ENCODE measurements at places on chromosomes 6 and 20.

GRCh38 chr6:155130161-155130853 is 133.5 kb upstream of the CLDN20 start:
- no peak for DNase-seq

DNA sequence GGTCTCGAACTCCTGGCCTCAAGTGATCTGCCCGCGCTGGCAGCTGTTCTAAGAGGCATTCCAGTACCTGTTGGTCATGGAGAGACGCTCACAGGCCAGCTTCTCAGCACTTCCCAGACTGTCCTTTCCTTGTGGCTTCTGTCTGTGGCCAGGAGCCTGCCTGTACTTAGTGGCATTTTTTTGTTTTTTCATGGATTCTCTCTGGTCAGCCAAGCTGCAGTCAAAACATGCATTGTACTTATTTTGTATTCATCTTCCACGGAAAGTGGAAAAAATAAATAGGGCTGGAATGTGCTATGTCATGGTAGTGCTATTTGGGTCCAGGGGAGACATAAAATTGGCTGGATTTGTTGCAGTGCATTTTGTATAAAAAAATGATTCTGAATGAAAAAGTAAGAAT is 29.1 kb downstream of the ZDHHC14 start:
- DNase-seq: no peak

- no peak for DNase-seq
These were observed 98.0 kb downstream of the EYA2 start for GRCh38 chr20:46992640-46993035.

- no peak for DNase-seq
These were observed 213.1 kb upstream of the STXBP5 start for GRCh38 chr6:146990821-146991798.

DNA sequence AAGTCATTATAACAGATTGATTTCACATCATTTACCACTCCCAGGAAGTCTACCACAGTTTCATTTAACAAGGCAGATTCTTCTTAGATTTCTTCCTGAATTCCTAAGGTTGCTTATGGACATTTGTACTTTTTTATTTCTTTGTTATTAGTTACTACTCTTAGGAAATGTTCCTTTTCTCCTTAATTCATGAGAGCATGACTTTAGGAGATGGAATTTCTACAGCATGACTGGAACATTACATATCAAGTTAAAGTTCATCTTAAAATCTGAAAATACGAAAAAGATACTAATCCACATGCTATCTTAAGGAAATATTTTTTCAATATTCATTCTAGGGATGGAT is 22.3 kb downstream of the CNKSR3 start:
- no peak for DNase-seq

- DNase-seq: no peak
These were observed 239.8 kb downstream of the PTPRT start for GRCh38 chr20:42949950-42950349.

DNA sequence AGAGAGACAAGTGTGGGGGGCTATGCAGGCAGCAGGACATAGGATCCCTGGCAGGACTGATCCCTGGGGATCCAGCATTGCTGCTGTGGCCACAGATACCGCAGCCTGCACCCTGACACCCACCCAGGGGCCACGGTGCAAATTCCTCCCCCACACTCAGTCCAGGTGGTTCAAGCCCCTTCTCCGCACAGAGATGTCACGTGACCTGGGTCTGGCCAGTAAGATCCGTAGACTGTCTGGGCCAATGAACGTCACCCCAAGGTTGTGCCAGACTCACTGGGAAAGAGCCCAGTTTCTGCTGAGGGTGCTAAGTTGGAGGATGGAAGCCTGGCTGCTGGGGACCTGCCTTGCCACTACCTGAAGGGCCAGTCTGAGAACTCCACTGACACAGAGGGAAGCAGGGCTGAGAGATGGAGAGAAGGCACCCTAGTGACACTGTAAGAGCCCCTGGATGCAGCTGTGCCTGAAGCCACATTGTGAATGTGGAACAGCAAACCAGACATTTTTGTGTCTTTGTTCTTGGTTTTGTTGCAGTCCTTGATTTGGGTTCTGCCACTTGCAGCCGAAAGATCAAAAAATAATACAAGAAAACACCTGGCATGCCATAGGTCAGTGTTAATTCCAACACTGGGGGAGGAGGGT is 228.6 kb downstream of the PREX1 start:
- DNase-seq: no peak

DNA sequence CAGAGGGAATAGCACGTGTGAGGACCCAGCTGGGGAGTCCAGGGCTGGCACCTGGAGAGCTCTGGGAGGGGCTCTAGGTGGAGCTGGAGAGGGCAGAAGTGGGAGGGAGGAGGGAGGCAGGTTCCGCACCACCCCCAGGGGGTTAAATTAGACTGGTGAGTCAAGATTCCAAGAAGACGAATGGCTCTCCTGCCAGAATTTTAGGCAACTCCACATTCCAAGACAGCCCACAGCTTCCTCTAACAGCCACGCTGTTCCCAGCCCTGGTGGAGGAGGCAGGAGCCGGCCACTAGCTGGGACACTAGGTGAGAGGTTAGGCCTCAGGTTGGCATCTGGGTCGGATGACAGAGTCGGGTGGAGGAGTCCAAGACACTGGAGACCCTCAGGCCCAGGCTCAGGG is 60.2 kb downstream of the TFAP2C start:
- DNase-seq: no peak

DNA sequence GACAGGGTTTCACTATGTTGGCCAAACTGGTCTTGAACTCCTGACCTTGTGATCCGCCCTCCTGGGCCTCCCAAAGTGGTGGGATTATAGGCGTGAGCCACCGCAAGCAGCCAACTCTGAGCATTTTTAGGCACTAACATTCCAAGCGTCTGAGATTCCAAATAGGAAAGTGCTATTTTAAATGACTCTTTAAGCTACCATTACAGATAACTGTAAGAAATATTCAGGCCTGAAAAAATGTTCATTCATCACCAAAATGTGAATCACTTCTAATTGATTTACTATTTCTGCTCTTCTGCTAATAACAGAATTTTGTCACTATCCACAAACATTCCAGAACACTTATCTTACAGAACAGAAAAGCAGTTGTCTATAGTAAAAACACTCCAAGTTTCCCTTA is 106.5 kb downstream of the BACH2 start:
- no peak for DNase-seq
